ENCODE measurements at places on chromosomes 1 and 21.

DNA sequence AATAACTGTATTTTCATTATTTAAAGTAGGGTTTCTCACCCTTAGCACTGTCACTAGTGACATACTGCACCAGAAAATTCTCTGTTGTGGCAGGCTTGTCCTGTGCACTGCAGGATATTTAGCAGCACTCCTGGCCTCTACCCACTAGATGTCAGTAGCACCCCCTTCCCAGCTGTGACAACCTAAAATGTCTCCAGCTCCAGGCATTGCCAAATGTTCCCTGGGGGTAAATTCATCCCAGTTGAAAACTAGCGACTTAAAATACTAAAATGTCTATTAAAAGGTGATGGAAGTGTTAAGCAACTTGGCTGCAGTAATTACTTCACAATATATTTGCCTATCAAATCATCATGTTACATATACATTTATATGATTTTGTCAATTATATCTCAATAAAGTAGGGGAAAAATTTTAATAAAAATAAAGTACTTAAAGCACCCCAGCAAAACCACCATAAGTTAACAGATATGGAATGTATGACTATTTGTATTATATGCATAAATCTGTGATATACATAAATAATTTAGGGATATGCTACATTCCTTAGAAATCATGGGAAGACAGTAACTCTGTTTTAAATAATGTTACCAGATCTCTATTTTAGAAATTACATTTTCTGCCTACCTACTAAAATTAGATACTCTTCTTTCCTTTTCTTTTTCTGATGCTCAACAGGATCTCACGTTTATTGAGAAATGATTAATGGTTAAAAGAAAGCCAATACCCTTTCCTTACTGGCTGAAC, 74.6 kb downstream of the ARID4B start:
- DNase-seq: peak; percentile 85

DNA sequence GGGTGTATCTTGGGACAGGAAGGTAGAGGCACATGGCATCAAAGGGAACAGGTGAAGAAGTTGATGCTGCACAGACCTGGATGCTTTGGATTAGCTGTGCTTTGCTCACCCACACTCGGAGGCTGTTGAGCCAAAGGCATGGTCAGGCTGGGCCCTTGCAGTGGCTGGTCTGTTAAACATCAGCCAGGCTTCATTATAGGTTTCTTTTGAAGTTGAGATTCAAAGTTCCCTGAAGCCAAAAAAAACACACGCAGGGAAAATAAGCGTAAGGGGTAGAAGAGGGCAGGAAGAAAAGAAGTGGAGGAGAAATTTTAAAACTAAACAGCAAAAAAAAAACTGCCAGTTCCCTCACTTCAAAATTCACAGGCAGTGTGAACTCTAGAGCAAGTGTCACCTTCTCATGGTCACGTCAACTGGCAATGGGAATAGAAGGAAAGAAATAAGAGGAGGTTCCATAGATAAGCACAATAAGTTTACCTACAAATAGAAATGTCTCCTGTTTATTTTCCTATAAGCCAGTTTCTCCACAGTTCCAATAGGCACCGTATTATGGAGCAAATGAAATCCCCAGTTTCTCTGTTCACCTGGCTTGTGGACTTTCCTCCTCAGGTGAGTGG, 139.5 kb downstream of the PAPPA2 start:
- DNase-seq: no peak

DNA sequence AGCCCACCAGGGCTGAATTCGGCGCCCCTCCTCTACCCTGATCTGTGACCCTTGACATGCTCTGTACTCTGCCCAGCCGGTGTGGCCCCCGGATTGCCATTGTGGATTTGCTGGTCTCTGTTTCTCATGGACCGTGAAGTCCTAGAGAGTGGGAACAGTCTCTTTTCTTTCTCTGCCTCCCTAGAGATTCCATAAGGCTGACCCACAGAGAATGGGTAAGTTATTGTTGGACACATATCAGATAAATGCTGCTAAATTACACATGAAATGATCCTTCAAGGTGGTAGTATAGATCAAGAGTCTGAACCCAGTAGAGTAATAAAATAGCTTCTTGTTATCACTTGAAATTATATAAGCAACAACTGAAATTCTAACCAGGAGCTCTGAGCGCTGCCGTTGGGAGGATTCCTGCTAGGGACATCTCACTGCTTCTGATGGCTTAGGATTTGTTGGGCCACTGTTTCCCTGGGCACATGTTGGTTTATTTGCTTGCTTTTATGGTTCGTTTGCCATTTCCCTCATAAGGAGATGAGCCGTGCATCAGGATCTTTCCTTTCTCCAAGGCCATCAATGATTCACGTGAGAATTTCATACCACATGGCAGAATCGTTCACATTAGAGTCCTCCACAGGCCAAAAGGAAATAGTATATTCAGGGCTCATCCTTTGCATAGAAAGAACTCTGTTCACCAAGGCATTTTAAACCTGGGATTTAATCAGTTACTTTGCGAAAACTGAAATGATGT, 111.9 kb downstream of the ZBTB18 start:
- no peak for DNase-seq

GRCh38 chr1:94713472-94714141, 106.5 kb upstream of the SLC44A3 start:
- peak; percentile 70 for DNase-seq

- DNase-seq: no peak
These were observed 23.4 kb upstream of the TDRD10 start for GRCh38 chr1:154478639-154479038.

- no peak for DNase-seq
These were observed 126.8 kb downstream of the RGS21 start for GRCh38 chr1:192443616-192444015.

Measured in Ammon's horn (tissue), 1 donor.